ENCODE measurements at places on chromosomes 3 and 15.

GRCh38 chr3:154852515-154852914 is 227.6 kb upstream of the MME start:
- DNase-seq, result no peak

- no peak for DNase-seq
Observed at GRCh38 chr3:99825004-99825640, 7.5 kb downstream of the CMSS1 start.

GRCh38 chr15:36960179-36960946 is 140.0 kb downstream of the MEIS2 start:
- no peak for DNase-seq

DNA sequence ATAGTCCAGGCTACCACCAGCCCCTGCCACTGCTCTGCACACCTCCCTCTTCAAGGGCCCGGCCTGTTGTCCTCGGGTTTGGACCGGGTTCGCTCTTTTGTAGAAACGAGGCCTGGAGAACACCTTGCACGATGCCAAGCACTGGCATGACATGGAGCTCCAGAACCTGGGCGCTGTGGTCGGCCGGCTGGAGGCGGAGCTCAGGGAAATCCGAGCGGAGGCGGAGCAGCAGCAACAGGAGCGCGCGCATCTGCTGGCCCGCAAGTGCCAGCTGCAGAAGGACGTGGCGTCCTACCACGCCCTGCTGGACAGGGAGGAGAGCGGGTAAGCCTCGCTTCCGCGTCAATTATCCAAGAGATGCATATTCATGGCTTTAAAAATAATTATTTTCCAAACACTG is 72.4 kb downstream of the BFSP2 start:
- no peak for DNase-seq

GRCh38 chr3:88167704-88168103 is 17.9 kb downstream of the C3orf38 start:
- no peak for DNase-seq

DNA sequence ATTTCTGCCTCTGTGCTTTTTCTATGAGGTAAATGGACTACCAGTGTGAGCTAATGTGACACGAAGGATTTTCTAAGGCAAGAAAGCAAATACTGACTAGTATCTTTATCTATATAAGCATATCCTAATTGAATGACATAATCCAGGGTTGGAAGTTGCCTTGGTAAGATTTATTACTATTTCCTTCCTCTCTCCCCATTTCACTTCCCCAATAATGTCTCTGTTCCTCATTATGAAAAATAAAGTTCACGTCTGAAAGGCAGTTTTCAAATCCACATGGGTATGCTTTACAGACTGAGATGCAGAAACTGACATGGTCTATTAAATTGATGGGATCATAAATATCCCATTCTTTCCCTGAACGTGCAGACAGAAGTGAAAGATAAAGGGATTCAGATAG is 86.0 kb downstream of the DTWD1 start:
- no peak for DNase-seq

All from activated T-helper 1 cell treated with Interleukin-2 at 50 U/mL for 16 hours (primary cell).